Effector CD4-positive, alpha-beta T cell (primary cell): ENCODE measurements at places on chromosomes 2 and 18.

DNA sequence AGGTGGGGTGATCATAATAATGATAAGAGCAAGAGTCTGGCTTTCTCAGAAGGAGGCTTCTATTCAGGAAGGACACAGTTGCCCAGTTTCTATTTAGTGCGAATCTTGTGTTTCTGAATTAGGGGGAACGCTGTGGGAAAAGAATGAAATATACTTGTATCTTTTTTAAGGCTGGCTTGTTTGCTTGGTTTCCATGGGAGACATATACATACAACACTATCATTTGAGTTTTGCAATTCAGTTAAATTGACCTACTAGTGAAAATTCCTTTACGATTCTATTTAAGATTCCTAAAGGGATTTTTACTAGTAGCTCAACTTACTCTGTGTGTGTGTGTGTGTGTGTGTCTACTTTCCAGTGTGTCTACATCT lies 24.7 kb upstream of the ANKRD62 start:
- DNase-seq = no peak

DNA sequence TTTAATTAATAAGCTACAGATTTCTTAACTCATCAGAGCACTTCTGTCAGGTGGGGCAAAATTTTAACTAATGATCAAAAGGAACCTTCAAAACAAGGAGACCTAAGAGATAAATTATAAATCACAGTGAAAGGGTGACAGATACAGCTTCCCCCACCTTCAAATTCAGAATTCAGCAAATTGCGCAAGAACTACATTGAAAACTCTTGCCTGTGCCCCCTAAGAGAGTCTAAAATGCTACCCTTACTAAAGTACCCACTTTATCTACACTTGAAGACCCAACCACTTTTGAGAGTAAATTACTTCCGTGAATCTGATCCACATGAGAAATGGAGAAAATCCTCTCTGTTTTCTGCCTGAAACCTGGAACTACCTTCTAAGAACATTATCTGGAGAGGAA lies 324.9 kb downstream of the PAX3 start:
- DNase-seq = no peak

- DNase-seq = no peak
These were observed 24.5 kb upstream of the CD28 start for GRCh38 chr2:203681978-203682377.

DNA sequence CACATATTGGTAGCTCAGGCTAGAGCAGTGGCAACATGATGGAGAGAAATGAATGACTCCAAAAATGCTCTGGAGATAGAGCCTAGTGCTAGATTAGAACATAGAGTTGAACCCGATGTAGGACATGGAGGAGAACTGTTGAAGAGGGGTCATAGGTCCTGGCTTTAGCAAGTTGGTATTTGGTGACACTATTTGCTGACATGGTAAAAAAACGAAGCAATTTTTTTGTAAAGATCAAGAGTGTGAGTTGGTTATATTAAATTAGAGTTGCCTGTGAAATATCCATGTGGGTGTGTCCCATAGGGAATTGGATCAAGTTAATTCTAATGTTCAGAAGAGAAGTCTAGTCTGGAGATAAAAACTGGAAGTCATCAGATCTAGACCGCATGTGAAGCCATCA lies 143.0 kb upstream of the RASGRP3 start:
- no peak for DNase-seq

DNA sequence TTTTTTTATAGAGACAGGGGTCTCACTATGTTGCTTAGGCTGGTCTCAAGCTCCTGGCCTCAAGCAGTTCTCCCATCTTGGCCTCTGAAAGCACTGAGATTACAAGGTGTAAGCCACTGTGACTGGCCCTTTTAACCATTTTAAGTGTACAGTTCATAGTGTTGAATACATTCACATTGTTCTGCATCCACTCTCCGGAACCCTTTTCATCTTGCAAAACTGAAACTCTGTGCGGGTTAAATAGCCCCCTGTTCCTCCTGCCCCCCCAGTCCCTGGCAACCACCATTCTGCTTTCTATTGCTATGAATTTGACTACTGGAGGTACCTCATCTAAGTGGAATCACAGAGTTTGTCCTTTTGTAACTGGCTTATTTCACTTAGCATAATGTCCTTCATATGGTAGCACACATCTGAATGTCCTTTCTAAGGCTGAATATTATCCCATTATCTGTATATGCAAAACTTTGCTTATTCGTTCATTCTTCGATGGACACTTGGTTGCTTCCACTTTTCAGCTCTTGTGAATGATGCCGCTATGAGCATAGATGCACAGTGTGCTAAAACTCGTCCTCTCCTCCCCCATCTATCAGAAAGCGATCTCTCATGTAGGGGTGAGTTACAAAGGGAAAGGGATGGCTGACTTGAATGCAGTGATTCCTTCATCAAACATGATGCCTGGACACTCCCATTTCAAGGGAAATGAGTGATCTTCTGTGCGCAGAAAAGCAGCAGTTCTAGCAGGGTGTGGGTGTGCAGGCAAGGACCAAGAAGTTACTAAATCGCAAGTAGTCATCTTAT lies 30.2 kb downstream of the CABLES1 start:
- DNase-seq = no peak

GRCh38 chr2:17790536-17790935 lies 25.7 kb upstream of the MSGN1 start:
- DNase-seq = no peak

DNA sequence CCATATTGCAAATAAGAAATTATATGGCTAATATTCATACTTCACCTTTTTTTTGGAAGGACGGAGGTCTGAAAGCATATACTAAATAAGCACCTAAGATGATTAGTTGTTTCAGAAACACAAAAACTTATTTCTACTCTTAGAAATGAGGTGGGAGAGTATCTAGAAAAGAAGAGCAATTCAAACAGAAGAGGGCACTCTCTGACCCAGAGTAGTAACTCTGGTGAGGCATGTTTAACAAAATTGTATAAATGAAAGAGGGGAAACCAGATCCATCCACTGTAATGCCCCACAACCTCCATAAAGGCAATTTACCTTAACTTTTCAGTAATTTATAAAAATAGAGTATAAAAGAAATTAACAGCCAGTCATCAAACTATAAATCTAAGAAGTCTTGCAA lies 669.6 kb upstream of the VRK2 start:
- no peak for DNase-seq

DNA sequence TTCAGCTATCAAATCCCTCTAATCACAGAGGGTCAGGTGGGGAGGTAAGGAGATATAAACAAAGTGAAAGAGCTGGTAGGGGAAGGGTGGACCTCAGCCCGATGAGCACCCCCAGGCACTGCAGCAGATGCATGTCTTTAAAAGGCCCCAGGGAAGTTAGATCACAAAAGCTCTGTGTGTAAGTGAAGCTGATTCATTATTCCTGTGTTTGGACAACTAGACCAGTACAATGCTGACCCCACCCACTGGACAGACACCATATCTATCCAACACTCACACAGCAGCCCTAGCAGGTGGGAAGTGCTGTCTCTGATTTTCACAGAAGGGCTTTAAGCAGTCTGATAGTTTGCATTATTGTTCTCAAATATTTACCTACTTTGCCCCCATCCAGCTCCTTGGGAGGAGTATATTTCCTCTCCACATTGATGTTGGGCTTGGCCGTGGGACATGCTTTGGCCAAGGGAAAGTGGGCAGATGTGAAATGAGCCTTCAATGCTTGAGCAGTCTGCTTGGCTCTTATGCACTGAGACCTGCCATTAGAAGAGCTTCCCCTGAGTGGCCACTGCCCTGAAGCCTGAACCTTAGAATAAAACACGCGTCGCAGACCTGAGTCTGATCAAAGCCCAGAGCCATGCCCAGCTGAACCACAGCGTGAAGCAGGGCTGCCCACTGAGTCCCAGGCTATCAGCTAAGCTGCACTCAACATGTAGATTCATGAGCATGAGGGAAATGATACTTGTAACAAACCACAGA lies 111.4 kb downstream of the COPS8 start:
- DNase-seq = no peak

- no peak for DNase-seq
These were observed 37.5 kb downstream of the EIF4E2 start for GRCh38 chr2:232588031-232588430.

DNA sequence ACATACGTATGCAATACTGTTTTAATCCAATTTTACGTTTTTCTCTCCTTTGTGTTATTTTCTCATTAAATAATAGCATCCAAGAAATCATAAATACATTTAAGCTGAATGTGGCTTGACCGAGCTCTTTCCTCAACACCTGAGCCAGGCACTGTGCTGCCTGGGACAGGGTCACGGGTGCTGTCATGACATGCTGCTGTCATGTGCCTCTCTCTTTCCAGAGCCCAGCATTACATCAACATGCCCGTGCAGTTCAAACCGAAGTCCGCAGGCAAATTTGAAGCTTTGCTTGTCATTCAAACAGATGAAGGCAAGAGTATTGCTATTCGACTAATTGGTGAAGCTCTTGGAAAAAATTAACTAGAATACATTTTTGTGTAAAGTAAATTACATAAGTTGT lies 94.1 kb upstream of the LDLRAD4 start:
- DNase-seq = no peak

DNA sequence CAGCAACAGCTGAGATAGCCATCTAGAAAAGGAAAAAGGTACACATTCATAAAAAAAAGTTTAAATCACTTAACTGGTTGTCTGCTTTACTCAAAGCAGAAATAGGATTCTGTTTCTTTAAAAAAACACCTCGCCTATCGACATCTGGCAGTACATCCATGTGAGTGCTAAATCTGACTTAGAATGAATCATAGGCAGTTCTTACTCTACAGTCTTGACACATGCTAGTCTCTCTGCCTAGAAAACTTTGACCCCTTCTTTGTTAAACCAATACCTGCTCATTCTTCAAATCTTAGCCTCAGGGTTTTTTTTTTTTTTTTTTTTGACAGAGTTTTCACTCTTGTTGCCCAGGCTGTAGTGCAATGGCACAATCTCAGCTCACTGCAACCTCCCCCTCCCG lies 37.1 kb upstream of the GPR75 start:
- DNase-seq = no peak

DNA sequence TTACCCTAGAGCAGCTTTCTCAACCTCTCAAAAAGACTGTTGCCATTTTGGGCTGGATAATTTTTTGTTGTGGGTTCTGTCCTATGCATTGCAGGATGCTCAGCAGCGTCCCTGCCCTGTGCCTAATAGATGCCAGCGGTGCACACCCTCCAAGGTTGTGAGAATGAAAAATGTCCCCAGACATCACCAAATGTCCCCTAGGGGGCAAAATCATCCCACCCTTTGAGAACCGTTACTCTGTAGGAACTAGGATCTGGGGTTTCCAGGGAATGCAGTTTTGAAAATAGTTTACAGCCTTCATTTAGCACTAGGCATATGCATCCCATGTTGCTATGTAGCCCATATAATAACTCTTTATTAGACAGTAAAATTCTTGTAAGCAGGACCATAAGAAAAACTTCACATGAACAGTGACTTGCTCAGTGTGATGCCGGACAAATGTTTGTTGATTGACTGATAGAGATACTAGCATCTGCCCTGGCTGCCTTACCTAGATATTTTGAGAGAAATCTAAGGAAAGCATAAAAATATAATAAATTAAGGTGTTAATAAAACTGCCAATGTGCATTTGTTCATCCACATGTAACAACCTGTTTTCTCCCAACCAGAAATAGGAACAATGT lies 79.2 kb upstream of the EPC2 start:
- no peak for DNase-seq

GRCh38 chr18:57910817-57911216 lies 107.7 kb upstream of the ATP8B1 start:
- no peak for DNase-seq

DNA sequence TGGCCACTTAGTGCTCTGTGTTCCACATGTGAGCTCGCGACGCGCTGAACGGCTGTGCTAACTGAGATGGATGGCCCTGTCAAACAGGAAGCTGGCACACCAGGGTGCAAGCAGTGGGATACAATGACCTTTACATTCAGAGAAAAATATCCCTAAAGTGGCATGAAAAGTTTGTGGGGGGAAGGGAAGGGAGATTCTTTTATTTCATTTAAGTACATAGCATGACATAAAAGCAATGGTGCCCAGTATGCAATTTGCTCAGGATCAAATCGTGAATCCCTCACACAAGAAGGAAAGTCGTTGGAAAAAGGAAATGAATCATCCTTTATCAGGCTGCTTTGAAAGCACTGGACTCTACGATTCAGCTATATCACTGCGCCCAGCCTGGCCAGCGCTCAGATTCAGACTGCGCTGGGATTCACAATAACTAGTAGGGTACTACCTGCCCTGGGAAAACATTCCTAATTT lies 26.0 kb downstream of the SATB2 start:
- DNase-seq = no peak

GRCh38 chr18:77068321-77069312 lies 64.0 kb downstream of the MBP start:
- no peak for DNase-seq

DNA sequence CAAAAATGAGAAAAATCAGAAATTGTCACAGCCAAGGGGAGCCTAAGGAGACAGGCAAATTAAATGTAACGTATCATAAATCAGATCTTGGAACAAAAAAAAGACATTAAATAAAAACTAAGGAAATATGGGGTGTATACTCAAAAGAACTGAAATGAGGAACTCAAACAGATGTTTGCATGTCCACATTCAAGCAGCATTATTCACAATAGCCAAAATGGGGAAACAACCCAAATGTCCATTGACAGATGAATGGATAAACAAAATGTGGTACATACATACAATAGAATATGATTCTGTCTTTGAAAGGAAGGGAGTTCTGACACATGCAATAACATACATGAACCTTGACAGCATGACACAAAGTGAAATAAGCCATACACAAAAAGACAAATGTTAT lies 155.8 kb upstream of the KLF7 start:
- DNase-seq = no peak

DNA sequence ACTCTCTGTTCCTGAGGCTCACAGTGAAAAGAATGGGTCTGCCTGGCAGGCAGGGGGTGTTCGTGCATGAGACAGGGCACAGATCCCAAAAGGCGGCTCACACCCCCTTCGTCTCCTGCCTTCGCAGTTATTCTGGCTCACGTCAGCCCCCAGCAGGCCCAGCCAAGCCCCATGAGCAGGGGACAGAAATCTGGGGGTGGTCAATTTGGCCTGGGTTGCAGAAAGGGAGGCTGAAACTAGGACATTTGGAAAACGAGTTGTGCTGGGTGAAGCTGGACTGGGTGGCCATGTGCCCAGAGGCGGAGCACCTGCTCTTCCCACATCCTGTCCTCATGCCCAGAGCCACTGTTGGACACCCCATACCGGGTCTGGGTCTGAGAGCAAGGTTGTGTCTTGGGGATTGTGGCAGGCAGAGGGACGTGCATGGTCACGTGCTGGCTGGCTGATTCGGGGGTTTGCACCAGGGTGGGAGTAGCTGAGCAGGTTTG lies 99.0 kb upstream of the MCFD2 start:
- DNase-seq = no peak

- DNase-seq = no peak
These were observed 211.7 kb upstream of the LRATD1 start for GRCh38 chr2:14420851-14421250.

GRCh38 chr2:108571286-108571685 lies 37.0 kb downstream of the LIMS1 start:
- DNase-seq = no peak

DNA sequence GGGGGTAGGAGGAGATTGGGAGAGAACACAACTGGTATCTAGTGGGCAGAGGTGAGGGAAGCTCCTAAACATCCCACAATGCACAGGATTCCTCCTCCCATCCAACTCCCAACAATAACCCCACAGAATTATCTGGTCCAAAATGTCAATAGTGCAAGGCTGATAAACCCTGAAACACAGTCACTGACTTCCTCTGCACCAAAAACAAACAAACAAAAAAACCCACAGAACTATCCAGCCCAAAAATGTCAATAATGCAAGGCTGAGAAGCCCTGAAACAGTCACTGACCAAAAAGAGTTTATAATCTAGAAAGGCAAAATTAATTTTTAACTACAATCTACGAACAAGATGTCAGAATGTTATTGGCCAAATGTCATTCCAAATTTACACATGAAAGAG lies 9.8 kb downstream of the TMX3 start:
- DNase-seq = no peak

- no peak for DNase-seq
These were observed 30.5 kb downstream of the ZEB2 start for GRCh38 chr2:144489315-144489916.
